ENCODE measurements at places on chromosomes 2 and 18.

DNA sequence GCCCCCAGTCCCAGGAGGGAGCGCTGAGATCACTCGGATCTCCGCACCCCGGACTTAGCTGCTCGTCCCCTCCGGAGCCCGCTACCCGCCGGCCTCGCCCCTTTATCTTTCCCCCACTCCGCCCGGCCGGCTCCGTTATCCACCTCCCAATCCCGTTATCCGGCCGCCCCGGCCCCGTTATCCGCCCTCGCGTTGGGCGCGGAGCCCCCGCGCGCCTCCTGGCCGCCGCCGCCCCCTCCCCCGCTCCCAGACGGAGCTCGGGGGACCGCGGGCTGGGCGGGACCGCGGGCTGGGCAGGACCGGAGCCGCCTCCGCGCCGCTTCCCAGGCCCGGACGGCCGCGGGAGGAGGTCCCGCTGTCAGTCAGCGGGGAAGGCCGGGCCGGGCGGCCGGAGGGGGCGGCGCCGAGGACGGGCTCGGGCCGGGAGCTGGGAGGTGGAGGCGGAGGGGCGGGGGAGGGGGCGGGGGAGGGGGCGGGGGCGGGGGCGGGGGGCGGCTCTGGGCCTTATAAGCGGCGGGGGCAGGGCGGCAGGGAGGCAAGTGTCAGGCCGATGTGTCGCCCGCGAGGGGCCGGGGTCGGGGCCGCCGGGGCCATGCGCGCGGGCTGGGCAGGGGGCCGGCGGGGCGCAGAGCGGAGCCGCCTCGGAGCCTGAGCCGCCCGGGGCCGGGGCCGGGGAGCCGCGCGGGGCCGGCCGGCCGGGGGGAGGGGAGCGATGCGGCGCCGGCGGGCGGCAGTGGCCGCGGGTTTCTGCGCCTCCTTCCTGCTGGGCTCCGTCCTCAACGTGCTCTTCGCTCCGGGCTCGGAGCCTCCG is at the start of gene PKDCC:
Gene PKDCC, plus strand, starts transcription at position 534 of the 811 bp plus-strand sequence. Its CDS starts 179 bp downstream, at position 713.
- DNase-seq: no peak

GRCh38 chr2:236307641-236308040 is 43.4 kb upstream of the ASB18 start:
- no peak for DNase-seq

DNA sequence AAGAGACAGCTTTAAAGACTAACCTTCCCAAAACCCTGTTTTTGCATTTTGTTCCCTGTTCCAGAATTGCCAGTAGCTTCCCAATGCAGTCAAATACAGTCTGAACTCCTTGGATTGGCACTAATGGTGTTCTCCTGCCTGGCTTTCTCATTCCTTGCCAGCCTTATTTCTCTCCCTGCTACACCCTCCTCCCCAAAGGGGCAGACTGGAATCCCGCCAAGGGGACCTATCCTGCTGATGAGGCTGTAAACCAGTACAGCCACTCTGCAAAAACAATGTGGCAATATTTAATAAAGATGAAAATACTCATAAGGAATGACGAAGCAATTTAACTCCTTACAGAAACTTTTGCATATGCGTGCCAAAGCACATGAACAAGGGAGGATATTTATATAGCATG is 4.5 kb upstream of the SLC4A5 start:
- no peak for DNase-seq

DNA sequence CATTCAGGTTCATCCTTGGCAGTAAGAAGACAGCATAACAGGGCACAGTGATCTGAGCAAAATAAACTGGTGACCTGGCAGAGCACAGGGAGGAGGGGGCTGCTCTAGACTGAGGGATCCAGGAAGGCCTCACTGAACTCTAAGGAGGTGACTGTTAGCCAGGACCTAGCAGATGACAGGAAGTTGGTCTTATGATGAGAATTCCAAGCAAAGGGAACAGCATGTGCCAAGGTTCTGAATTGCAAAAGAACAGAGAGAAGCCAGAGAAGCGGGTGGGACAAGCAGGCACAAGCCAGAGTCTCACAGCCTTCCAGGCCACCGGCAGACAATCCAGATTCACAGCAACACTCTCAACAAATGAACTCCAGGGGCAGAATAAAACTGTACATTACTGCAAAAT is 152.7 kb upstream of the PTPRM start:
- DNase-seq: no peak

GRCh38 chr2:110173523-110173922 is 31.3 kb downstream of the NPHP1 start:
- DNase-seq: no peak

Data from activated CD4-positive, CD25-positive, alpha-beta regulatory T cell treated with anti-CD3 and anti-CD28 coated beads, Interleukin-2, amount 50 U/mL, for 16 hours (primary cell).